ENCODE measurements at places on chromosomes 12 and 14.

- no peak for DNase-seq
These were observed 239.1 kb upstream of the DIO3 start for GRCh38 chr14:101322223-101322622.

- no peak for DNase-seq
These were observed 28.3 kb downstream of the PHLDA1 start for GRCh38 chr12:76003355-76003638.

GRCh38 chr14:94548999-94549985, 11.9 kb upstream of the SERPINA4 start:
- peak; percentile 51 for DNase-seq

- no peak for DNase-seq
These were observed 734.9 kb downstream of the VRK1 start for GRCh38 chr14:97532052-97532451.

GRCh38 chr12:83190631-83191390, 504.1 kb downstream of the TMTC2 start:
- no peak for DNase-seq

GRCh38 chr14:82420871-82421270, 887.2 kb upstream of the SEL1L start:
- DNase-seq: no peak

DNA sequence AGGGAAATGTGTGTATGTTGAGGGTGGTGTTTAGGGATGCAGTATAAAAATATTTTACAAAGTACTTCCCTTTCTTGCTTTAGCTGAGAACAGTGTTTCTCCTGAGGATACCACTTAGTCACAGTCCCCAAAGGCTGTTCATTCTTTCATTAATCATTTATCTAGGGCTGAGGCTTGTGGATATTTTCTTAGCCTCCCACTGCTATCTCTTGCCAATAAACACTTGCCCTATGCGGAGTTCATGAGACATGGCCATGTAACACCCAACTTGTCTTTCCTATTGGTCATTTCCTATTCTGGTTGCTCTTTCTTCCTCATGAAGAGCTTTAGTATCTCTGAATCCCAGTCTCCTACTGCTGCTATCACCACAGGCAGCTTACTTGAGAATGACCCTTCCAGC, 75.1 kb downstream of the ETNK1 start:
- peak; percentile 46 for DNase-seq

GRCh38 chr12:130932061-130932930, 21.4 kb upstream of the ADGRD1 start:
- no peak for DNase-seq

DNA sequence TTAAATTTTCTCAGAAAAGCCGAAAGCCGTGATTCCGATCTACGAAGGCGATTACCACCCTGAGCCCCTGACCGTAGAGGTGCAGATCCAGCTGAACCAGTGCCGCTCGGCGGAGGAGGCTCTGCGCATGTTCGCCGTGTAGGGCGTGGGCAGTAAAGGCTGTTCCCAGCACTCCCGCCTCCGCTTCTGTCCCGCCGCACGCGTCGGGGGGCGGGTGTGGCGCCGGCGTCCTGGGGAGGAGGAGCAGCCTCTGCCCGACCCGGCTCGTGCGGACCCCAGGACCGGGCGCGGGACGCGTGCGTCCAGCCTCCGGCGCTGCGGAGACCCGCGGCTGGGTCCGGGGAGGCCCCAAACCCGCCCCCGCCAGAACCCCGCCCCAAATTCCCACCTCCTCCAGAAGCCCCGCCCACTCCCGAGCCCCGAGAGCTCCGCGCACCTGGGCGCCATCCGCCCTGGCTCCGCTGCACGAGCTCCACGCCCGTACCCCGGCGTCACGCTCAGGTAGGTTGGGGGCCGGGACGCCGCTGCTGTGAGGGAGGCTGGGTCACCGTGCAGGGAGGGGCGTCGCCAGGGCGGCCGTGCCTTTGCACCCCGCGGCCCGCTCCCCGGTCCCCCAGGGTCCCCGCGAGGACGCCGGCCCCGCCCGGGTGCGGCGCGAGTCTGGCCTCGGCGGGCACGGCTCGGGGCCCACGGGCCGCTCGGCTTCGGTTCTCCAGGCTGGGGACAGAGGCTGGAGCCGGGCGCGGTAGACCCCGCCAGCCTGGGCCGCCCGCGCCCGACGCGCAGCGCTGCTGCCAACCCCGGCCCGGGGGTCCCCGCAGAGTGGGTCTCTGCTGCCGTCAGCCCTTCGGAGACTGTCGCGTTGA, at the start of gene B3GNT4:
Gene B3GNT4 (plus strand): TSS at position 409 of the 866 bp plus-strand sequence. CDS start 910 bp downstream, outside the sequence.
- peak; percentile 73 for DNase-seq

GRCh38 chr14:69529563-69529962, 45.0 kb downstream of the PLEKHD1 start:
- no peak for DNase-seq

- no peak for DNase-seq
These were observed 141.0 kb downstream of the MSRB3 start for GRCh38 chr12:65419284-65420072.

DNA sequence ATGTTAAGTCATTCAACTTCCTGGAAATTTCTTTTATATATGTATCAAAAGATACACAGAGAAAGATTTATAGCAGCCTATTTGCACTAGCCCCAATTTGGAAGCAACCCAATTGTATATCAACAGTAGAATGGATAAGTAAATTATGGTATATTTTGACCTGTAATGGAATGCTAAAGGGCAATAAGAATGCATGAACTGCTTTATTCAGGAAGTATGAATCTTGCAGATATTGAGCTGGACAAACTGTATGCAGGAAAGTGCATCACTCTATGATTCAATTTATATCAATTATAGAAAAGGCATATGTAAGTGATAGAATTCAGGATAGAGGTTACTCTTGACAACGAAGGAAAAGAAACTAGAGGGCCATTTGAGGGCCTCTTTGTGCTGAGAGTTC, 913.1 kb upstream of the FBXO33 start:
- DNase-seq: no peak

- no peak for DNase-seq
These were observed 38.4 kb downstream of the C12orf56 start for GRCh38 chr12:64352181-64352580.

DNA sequence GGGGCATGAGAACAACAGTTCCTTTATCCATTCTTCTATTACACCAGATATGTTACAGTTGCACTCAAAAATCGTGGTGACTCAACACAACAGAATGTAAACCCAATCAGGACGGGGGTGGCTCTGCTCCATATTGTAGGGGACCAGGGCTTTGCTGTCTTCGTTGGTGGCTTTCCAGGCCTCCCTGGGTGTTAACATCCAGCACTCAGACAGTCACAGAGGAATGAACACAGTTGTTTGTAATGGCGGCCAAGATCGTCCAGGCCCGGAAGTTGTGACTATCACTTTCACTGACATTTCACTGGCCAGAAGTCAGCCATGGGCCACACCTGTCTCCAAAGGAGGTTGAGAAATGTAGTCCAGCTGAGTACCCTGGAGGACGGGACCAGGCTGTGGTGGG, 204.1 kb downstream of the CACNA1C start:
- no peak for DNase-seq

GRCh38 chr14:80621701-80622100, 319.8 kb downstream of the CEP128 start:
- no peak for DNase-seq

GRCh38 chr14:51294951-51295525, 55.0 kb downstream of the TMX1 start:
- no peak for DNase-seq

GRCh38 chr12:93851257-93851671, 174.1 kb downstream of the CRADD start:
- no peak for DNase-seq

GRCh38 chr12:24845615-24846014, 103.3 kb downstream of the BCAT1 start:
- DNase-seq: no peak

DNA sequence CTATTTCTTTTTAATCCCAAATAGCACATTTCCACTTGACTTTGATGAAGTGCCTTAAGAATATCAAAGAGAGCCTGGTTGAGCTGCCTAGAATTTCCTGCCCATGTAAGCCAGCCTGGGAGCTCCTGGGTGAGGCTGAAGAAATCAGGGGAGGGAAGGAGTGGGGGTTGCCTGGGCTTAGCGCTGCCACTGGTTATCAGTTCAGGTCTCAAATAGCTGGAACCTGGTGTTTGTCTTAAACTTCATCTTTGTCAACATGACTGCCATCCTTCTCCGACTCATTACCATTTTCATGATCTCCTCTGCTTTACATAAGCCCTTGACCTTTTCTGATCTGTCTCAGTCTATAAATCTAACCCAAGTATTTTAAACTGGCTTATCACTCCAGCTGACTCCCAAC, 151.5 kb downstream of the TTC8 start:
- no peak for DNase-seq

DNA sequence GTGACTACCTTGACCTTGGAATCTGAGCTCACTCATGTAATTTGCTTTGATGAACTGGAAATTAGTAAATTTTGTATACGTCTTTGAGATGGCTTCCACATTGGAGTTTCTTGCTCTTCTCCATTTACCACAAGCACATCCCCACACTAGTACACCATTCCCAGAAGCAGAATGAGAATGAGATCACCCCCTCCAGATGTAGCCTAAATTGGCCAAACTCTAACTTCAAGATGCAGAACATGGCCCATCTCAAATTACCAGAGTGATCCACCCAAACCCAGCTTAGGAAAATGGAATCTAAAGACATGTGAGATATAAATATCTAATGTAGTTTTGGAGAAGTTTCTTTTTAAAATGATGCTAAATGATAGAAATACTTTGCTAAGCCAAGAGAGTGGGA, 9.5 kb upstream of the TAS2R20 start:
- no peak for DNase-seq

GRCh38 chr12:89023936-89024335, 328.4 kb downstream of the DUSP6 start:
- DNase-seq: no peak

DNA sequence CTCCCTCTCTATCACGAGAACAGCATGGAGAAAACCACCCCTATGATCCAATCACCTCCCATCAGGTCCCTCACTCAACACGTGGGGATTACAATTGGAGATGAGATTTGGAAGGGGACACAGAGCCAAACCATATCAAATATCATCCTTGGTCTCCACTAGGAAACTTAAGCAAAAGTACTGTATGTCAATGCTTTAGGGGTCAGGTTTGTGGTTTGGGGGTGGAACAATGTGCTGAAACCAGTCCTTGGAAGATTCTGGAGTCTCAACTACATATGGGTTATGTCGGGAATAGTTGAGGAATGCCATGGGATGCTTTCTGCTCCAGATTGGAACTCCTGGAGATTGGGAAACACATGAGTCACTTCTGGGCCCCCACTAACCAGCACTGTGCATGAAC, 48.3 kb upstream of the CCDC63 start:
- DNase-seq: no peak

- DNase-seq: no peak
These were observed 29.2 kb upstream of the LHX5 start for GRCh38 chr12:113500782-113501311.

DNA sequence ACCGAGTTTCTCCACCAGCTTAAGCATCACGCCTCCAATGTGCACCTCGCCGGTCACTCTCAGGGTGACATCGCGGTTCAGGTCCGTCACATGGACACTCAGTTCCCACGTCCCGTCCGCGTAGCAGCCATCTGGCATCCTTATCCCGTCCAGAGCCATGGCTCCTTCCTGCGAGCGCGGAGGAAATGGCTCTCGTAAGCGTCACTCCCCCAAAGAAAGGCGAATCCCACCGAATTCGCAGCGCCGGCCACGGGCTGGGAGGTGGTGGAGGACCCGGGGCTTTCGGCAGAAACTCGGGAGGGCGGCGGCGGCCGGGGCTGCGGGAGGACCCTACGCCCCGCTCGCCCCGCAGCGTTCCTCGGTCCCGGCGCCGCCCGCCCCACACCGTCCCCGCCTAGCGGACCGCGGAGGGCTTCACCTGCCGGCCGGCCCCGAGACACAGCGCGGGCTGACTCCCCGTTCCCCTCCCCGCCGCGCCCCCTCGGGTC, 396 bp downstream of the FERMT2 start:
- peak; percentile 24 for DNase-seq

DNA sequence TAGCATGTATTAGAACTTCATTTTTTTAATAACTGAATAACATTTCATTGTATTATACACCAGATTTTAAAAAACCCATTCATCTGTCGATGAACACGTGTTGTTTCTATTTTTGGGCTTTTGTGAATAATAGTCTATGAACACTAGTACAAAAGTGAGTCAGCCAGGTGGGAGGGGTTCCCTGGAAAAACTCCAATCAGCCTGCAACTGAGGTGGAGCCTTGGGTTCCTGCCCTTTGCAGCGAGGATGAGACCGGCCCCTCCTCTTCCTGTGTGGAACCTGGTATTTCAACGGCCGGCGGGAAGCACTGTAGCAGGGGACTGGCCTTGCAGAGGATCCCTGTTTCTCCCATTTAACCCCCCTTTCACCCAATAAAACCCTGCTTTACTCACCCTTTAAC, 56.1 kb downstream of the LMNTD1 start:
- no peak for DNase-seq

- no peak for DNase-seq
These were observed 104.1 kb downstream of the IGF1 start for GRCh38 chr12:102376181-102376747.

- no peak for DNase-seq
These were observed 32.4 kb downstream of the DHX37 start for GRCh38 chr12:124956571-124956970.

DNA sequence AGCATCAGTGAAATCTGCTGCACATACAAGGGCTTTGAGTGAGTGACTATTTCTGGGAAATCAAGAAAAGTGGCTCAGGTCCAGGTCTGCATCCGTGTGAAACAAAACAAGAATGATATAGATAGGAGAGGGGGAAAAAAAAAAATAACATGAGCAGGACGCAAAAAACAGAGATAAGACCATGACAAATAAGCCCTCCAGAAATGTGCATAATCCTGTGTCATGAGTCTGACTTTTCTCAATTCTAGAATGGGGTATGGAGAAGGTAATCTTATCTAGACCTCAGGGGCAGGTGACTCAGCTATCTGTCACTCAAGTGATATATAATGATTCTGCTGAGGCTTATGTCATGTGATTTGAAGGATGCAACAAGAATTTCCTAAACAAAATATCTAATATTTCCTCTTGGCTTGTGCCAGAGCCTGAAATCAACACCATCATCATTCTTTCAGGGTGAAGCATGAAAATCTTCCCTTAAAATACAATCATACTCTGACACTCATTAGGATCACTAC, 250.0 kb downstream of the PHLDA1 start:
- DNase-seq: no peak

DNA sequence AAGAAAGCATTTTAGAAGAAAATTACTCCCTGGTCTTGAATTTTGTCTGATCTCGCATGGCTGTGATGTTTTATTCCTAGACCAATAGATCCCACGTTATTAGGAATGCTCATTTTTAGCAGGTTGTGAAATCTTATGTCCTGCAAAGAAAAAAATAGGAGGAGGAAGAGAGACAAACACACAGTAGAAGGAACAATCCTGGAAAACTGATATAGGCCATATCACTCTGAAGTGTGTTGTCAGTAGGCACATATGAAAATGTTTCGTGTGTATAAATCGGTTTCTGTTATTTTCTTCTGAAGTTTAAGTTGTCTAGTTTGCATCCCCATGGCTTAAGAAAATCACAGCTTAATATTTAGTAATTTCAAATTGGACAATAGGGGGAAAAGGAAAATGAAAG, 12.4 kb downstream of the SLCO1B3 start:
- no peak for DNase-seq

GRCh38 chr14:96424109-96424989, 32.4 kb downstream of the AK7 start:
- peak; percentile 53 for DNase-seq

Data from HuH-7 (cell line).